ENCODE measurements at places on chromosomes 1 and 21.

DNA sequence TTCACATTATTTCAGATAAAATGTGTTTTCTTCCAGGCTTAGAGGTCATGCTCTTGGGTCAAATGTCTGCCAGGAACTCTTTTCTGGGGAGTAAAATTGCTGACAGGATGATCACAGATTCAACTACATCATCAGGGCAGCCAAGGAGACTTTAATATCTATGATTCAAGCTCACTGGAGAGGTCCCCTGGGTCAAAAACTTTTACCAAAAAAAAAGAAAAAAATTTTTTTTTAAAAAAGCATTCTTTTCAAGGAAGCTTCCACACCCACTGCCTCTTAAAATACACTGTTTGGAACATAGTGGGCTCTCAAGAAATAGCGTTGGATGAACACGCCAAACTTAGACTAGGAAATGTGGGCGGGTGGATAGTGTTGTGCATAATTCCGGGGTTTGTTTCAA, 81.3 kb downstream of the TIAM1 start:
- DNase-seq, result no peak

DNA sequence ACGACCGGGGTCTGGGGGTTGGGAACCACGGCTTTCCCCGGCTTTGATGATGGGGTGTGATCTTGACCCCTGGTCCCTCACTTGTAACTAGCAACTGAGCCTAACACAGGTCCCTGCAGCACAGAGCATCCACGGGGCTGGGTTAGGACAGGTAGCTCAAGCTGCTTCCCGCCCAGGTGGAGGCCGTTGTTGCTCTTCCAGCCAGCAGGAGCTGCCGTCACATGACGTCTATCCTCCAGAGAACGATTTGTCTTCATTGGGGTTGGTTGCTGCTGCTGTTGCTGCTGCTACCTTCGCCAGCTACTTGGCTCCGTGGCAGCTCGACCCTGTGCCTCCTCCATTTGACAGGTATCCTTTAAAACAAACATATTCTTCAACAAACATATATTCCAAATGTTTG, 74.3 kb upstream of the ADAR start:
- no peak for DNase-seq

- no peak for DNase-seq
Observed at GRCh38 chr1:103256490-103256889, 148.2 kb upstream of the COL11A1 start.

- DNase-seq, result no peak
Observed at GRCh38 chr21:36799869-36800268, 101.0 kb downstream of the SIM2 start.
